ENCODE measurements at places on chromosomes 11 and 22.
A peak's percentile ranks its signal among the peaks of the same experiment; 100 is the strongest.

GRCh38 chr22:46935506-46936377 lies 173.3 kb downstream of the TBC1D22A start:
- DNase-seq: no peak

DNA sequence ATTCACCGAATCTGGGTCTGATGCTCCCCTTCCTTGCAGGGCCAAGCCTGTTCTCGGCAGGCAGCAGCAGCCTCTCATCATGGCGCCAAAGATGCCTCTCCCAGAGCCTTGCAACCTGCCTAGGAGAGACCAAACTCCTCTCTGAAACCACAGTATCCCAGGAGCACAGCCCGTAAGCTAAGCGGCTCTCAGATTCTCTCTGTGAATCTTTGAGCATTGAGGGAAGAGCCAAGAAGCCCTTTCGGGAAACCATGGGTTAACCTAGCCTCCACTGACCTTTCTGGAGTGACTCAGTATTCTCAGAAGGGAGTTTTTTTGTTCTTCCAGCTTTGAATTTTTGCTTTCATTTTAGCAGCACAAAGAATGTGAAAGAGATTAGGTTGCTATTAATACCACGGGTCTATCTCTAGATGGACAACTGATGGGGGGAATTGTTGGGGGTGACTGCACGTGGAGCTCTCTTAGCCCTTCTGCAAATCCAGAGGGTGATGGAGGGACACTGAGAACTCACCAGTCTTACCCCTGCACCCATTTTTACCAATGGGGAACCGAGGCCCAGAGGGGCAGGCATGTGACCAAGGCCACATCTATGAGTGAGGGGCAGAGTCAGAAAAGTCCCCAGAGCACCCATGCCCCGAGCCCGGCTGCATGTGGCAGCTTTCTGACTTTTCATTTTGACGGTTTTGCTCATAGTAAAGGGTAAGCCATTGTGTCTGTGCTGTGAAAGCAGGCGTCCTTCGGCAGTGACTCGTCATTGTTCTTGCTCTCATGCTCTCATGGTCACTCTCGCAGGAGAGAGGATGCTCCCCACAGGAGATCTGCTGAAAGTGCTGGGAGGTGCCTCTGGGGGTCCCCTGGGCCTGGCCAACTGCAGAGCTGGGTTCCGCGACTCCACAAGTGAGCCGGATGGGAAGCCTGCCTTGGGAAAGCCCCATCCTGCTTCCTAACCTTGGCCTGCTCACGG lies 36.0 kb downstream of the IRAG1 start:
- DNase-seq: no peak

GRCh38 chr11:76990628-76991027 lies 43.6 kb upstream of the B3GNT6 start:
- DNase-seq: no peak

DNA sequence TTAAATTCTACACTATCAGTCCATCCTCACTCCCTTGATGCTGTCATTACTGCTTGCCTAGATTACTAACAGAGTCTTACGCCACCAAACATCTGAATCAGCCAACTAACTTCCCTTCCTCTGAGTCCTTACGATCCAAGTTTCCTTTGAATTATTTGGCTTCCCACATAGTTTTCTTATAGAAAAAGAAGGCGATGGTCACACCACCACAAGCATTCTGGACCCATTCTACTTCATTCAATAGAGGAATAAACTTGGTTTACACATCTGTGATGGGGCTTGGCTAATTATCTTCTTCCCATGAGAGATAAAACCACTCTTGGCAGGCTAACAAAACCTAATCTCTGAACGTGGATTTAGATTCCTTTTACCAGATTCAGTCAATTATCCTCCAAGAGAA lies 35.0 kb downstream of the INTS4 start:
- no peak for DNase-seq

DNA sequence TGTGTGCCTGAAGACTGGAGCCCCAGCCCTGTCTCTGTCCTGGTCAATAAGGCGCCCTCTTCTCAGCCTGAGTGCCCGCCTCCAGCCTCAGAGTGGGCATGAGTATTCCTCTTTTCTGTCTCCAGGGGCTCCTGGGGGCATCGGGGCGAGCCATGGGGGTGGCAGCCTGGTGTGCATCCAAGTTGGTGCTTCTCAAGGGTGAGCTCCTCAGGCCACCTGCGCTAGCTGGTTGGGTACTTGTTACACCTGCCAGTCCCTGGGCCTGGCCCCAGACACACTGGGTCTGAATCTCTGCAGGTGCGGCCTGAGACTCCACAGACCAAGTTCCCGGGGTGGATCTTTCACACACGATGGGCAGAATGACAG lies 168.6 kb upstream of the B3GAT1 start:
- DNase-seq: no peak

- peak; percentile 63 for DNase-seq
These were observed 2.9 kb downstream of the BCR start for GRCh38 chr22:23183061-23183698.

DNA sequence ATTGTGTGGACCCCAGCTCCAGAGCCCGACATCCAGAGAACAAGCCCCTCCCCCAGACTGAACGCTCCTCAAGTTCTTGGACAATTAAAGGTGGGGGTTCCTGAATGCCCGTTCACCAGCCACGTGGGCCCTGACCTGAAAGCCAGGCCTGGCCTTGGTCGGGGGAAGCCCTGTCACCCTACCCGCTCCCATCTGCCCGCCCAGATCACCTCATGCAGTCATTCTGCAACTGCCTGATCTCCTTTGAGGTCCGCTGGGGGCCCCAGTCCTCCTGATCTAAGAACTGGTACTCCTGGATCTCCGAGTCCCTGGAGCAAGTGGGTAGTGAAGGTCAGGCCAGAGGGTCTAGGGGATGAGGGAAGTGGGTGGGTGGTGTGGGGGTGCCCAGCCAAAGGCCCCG lies 9.1 kb upstream of the NAALADL1 start:
- no peak for DNase-seq

DNA sequence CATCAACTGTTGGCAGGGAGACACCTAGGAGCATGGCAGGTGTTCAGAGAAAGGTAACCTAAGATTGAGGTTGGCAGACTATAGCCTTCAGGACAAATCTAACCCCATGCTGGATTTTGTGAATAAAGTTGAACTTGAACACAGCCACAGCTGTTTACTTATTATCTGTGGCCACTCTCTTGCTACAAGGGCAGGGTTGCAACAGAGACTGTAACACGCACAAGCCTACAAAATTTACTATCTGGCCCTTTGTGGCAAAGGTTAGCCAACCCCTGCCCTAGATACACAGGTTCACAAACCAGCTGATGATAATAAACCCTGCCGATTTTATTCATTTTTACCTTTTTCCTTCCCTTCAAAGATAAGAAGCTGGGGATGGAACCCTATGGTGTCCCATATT lies 2.5 kb downstream of the THYN1 start:
- DNase-seq: no peak

DNA sequence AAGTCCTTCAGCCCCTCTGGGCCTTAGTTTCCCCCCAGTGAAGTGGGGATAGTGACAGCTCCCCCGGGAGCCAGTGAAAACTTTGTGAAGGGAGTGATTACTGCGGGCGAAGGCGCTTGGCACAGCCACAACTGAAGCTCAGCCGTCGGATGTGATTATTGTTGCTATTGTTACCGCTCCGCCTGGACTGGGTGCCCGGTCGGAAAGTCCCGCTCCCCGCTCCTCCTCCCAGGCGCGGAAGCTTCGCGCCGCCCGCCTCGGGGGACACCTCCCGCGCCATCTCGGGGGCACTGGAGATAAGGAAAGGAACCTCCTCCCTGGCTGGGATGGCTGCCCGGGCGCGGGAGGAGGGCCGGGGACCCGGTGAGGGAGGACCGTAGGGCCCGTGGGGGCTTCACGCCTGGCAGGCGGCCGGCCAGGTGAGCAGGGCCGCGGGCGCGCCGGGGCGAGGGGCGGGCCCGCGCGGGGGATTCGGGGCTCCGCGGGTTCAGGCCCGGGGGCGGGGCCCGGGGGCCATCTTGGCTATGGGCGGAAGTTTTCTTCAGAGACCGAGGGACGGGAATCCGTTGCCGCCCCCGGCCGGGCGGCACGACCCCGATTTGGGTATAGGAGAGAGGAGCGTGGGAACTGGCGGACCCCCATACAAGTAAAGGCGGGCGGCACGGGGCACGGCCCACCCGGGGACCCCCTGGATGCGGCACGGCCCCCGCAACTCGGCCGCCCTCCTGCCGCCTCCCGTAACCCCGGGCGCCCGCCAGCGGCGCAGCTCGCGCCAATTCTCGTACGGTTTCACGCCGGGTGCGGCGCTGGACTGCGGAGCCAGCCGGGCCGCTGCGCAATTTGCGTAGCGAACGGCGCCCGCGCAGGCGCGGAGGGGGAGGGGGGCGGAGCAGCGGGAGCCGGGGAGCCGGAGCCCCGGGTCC lies at the start of gene GPR137:
GPR137 (plus strand) TSS at position 887 of the 923 bp plus-strand sequence. CDS start 677 bp downstream, outside the sequence.
- DNase-seq: peak; percentile 86

DNA sequence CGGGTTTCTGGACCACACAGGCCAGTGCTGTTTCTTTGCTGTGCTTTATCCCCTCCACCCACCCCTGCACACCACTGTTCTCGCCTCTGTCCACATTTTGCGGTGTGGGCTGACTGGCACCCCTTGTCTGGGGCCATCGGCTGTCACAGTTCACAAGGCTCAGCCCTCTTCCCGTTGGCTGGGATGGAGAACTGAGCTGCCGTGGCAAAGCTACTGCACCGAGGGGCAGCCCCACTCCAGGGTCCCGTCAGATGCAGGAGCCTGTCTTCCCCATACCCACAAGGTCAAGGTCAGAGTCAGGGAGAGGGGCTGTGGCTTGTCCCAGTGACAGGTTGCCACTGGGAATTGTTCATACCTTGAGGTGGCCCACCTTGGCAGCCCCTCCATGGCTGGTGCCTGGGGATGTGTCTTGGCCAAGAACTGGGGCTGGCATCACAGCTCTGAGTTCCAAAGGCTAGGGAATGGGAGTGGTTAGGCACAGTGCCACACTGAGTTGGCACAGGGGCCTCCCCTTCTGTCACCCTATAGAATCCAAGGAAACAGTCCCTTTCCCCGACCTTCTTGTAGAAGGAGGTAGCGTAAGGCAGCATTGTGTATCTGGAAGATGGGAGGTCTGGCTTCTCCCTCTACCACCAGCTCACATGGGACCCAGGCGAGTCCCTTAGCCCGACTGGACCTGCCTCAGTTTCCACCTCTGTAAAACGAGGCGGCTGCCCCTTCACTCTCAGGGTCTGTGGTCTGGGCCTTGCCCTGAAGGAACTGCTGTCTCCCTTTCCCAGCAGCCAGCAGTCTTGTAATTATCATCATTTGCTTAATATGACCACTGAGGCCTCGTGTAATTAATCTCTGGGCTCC lies 3.4 kb downstream of the GRK2 start:
- DNase-seq: peak; percentile 82

DNA sequence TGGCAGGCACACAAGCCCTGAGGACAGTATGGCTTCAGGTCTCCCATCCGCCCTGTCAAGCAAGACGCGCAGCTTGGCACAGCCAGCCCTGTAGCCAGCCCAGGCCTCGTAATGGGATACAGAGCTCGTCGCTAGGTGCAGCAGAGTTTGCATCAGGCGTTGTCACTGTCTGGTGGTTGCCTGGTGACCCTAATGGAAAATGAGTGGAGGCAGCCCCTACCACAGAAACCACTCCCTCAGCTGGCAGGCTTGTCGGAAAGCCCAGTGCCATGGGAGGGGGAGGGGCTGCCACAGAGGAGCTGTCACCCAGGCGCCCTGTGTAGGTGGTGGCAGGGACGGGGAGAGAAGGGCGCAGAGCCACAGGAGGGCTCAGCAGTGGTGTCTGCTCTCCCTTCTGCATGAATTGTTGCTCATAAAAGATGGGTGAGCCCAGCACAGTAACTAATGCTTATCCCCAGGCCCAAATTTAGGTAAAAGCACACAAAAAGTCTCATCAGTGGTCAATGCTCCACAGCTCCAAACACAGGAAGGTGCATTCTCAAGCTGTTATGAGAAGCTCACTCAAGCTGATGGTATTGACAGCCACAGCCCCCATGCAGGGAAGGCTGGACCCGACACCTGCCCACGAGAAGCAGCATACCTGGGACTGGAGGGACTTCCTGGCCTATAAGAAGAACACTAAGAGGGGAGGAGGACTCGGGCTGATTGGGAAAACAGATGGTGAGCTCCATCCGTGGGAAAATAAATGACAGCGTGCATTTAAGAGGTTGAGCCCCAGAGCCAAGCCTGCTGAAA lies 164.6 kb downstream of the ETS1 start:
- DNase-seq: peak; percentile 22

- no peak for DNase-seq
These were observed 45.2 kb downstream of the SLC5A12 start for GRCh38 chr11:26676641-26677040.

- DNase-seq: no peak
These were observed 4.9 kb downstream of the ADORA2A start for GRCh38 chr22:24432059-24432853.

DNA sequence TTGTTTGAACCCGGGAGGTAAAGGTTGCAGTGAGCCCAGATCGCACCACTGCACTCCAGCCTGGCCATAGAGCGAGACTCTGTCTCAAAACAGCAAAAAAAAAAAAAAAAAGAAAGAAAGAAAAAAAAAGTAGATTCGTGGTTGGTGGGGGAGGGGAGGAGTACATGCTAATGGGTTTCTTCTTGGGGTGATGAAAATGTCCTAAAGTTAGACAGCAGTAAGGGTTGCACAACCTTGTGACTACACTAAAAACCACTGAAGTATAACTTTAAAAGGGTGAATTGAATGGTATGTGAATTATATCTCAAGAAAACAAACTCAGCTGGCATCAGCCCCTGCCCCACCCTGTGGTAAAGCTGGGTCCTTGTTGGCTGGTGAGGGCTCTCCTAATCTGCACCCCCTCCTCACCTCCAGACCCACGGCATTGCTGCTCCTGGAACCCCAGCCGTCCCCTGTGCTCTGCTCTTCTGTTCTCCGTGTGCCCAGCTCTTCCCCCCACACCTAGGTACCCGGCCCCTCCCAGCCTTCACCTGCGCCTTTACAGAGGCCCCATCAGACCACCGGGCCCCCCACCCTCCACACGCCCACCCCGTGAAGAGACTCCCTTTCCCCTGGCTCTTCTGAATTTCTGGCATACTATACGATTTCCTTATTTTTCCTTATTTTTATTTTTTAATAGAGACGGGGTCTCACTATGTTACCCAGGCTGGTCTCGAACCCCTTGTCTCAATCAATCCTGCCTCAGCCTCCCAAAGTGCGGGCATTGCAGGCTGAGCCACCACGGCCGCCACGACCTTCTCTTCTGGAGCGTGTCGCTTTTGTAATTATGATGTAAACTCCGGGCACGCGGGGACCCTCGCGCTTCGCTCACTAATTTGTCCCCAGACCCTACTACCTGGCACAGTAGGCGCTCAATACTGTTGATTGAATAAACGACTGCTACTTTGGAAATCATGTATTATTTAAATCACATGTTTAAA lies 924 bp upstream of the FADD start:
- DNase-seq: no peak

DNA sequence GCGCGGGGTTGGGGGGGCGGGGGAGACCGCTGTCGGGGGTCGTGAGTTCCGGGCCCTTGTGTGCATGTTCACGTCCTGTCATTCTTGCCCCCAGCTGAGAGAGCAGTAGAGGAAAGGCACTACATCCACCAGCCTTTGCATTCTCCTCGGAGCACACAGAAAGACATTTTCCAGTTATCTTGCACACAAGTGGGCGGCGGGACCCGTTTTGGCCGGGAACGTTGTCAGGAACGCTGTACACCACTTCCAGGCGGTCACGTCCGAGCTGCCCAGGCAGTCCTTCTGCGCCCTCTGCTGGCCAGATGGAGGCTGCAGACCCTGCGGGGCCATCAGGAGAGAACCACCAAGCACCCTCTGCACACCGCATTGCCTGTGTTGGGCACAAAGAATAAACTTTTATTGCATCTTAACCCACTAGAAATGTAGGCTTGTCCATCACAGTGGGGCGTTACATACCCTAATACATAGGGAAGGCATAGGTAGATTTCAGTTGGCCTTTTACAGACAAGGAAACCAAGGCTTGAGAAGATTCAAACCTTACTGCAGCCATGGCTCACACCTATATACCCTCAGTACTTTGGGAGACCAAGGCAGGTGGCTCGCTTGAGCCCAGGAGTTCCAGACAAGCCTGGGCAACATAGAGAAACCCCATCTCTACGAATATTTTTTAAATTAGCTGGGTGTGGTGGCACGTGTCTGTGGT lies 2.8 kb upstream of the CDKN1C start:
- DNase-seq: peak; percentile 78
